Stimulated activated CD4-positive, alpha-beta T cell treated with anti-CD3 and anti-CD28 coated beads, Interleukin-2, amount 100 ng/mL, for 48 hours (primary cell): ENCODE measurements at places on chromosomes 2 and 18.

DNA sequence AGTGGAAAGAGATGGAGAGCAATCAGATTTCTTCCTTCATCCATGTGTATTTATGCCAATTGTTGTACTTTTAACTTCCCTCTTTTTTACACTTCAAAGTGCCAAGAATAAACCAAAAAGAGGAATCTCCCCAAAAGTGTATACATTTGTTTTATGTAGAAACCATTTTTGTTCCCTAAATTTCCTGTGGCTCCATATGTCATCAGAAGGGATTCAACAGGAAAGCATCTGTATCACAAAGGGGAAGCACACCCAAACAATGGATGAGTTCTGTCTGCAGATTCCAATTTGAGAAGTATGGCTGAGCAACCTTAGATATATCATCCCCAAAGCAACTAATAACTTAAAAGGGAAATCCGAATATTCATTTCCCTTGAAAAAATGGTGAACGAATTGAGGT is 275.0 kb downstream of the MREG start:
- no peak for DNase-seq

DNA sequence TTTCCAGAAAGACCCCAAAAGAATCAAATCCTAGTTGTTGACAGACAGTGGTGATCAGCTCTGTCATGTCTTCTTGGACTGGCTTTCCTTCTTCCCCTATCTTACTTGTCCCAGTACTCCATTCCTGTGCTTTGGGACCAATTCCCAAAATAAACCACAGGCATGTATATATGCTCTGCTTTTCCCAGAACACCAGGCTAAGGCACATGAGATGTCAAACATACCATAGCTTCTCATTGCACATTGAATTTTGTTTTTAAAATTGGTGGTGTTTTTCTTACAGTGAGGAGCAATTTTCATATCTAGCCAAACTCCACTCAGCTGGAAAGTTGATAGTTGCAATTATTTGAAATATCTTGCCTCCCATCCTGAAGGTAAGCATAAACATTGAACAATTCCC is 88.9 kb upstream of the RGPD4 start:
- DNase-seq = no peak

GRCh38 chr2:41736105-41736567 is 311.7 kb upstream of the PKDCC start:
- no peak for DNase-seq

DNA sequence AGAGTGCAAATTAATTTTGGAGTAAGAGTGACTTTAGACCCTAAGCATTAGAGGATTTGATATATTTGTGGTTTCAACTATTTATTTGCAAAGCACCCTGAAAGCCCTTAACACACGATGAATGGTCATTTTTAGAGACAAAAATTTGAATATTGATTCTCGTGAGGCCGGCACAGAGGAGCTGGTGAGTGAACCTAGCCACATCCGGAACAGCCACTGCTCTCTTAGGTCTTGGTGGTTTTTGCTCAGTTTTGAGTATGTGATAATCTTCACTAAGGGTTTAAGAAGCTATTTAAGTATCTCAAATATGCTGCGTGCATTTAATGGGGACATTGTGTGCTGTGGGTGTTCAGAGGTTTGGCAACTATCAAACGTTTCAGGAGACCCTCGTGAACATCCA is 204.8 kb downstream of the TSN start:
- DNase-seq = no peak

DNA sequence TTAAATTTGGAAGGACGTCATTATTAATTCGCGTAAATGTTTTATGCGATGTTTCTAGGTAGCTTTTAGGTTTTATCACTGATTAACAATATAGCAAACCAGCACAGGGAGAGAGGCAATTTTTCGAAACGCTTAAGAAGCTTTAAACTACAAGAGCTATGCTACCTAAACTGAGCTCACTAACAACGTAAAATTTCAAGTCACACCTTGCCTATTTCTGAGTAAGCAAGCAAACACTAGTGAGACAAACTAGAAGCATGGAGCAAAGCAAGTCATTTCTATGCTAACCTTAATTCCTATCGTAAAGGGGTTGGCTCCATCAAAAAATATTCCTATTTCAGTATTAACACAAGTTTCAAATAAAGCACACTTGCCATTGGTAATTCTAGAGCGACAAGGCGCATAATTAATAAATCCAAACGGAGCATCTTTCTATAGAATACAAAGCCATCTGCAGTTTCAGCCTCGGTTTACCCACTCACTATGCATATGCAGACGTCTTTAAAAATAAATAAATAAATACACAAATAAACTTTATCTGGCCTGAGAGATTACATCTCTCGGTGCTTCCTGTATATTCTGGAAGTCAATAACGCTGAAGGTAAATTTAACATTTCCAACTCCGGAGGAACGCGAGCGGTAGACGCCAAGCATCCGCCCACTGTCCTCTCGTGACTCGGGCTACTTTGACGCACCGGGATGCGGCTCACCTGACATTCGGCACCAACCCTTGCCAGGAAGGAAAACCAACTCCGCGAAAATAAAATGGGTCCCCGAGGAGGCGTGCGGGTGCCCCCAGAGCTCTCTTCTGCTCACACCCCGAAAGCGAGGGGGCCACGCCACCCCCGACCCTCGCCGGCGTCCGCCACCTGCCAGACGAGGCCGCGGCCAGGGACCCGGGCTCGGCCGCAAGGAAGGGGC is 947 bp downstream of the ITSN2 start:
- DNase-seq = peak; percentile 42

GRCh38 chr2:187644486-187644885 is 90.3 kb upstream of the TFPI start:
- DNase-seq = no peak

- no peak for DNase-seq
Measured at GRCh38 chr18:8865934-8866333, 160.6 kb downstream of the MTCL1 start.

GRCh38 chr2:189104934-189105333 is 74.6 kb downstream of the COL5A2 start:
- DNase-seq = no peak

- no peak for DNase-seq
Measured at GRCh38 chr18:24725644-24726415, 265.4 kb downstream of the HRH4 start.

DNA sequence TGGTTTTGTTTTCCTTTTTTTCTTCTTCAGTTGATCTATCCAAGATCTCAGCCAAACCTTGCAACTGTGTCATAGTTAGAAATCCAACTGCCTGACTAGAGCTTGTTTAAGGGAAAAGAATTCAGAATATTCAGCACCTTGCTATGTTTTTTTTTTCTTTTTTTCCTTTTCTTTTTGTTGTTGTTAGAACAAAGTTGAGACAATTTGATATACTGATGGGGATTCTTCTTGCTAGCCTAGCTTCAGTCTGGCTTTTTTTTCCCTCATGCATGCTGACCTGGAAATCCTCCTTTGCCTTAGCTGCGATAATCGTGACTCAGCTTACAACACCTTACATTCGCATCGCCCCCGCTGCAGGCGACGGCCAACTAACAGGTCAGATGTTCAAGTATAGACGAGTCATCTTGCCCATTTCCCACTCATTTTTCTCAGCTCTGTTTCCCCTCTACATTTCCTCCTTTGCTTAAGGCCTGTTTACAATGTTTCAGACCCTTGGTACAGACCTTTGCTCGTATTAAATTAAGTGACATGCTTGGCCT is 487.2 kb upstream of the RAB12 start:
- no peak for DNase-seq

DNA sequence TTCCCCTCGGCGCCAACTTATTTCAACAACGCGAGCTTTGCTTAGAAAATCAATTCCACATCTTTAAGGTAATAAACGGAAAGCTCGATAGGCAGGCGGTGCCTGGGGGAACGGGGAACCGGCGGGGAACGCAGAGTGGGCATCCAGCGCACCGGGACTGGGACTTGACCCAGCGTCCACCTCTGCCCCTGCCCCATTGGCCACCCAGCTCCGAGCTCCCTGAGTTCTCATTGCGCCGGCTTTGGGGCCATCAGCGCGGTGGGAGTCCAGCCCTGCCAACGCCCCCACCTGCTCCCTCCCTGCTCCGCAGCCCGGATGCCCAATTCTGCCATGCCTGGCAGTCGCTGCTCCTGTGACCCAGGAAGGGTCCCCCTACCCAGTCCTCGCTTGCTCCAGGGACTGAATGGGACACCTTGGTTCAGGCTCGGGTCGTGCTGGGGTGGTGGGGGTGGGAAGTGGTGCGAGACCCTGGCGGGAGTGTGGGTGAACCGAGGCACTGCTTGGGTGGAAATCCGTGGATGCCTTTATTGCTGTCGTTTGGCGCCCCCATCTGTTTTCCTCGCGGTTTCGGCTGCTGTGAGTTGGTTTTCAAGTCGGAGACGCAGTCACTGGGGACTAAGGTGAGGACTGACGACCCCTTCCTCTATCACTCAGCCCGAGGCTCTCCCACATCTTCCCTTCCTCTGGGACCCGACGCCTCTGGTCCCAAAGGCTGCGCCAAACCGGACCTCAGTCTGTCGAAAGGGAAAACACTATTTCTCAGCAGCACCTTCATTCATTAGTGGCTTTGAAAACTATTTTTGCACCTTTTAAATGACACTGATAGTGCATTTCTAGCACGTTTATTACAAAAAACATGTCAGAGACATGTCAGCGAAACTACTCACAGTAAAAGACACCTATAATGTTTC is 2.4 kb upstream of the EVX2 start:
- no peak for DNase-seq

DNA sequence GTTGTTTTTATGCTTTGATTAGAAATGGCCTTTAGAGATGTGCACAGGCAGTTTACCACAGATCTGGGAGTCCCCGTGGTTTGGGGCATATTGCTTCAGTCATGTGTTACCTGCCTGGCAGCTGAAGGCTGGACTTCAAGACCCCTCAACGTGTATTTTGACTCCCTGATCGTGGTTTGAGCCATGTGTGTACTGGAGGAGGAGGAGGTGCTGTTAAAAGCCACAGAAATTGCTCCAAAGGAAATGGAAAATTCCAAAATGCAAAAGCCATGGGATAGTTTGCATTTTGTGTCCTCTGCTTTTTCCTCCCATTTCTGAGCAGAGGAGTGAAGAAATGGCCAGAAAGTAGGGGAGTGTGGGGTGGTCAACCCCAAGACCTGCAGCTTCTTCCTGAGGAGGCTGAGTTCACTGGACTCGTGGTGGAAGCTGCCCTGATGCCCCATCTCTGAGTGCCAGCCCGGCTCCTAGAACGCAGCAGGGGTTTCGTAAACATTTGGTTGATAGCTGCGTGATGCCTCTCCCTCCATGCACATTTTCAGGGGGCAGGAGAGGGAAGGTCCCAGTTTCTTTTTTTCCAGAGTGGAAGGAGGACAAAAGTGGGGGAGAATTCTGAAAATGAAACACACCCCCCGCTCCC is 45.7 kb downstream of the ITGB1BP1 start:
- DNase-seq = no peak

GRCh38 chr2:25105336-25106085 is 62.9 kb downstream of the POMC start:
- no peak for DNase-seq

- no peak for DNase-seq
Measured at GRCh38 chr18:46262856-46263255, 158.7 kb downstream of the HAUS1 start.

- DNase-seq = no peak
Measured at GRCh38 chr18:24276994-24277393, 120.6 kb downstream of the OSBPL1A start.

GRCh38 chr2:142983174-142983573 is 105.7 kb downstream of the KYNU start:
- no peak for DNase-seq

GRCh38 chr2:213004197-213004821 is 147.1 kb downstream of the IKZF2 start:
- no peak for DNase-seq

GRCh38 chr18:34522603-34523002 is 187.5 kb upstream of the DTNA start:
- no peak for DNase-seq

- no peak for DNase-seq
Measured at GRCh38 chr2:170369228-170369627, 191.3 kb downstream of the MYO3B start.

DNA sequence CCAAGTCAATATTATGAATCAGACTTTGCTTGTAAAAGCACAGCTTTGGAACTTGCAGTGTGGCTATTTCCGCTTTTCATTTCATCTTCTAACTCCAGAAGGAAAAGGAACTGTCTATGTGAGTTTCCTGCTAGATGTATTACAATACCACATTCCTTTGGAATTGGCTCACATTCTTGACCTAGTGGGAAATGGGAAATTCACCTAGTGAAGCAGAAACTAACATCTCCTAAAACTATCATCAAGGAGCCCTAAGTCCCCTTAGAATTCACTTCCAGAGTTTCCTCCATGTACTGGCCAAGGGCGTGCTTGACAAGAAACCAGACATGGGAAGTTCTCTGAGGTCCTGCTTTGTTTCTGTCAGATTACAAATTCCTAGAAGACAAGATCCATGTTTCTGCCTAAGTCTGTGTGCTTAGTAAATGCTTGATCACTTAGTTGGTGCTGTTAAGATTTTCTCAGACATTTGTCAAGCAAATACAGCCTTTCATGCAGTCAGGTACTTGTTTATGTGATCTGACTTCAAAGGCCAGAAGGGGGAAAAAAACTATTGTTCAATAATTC is 275.7 kb upstream of the FN1 start:
- no peak for DNase-seq

DNA sequence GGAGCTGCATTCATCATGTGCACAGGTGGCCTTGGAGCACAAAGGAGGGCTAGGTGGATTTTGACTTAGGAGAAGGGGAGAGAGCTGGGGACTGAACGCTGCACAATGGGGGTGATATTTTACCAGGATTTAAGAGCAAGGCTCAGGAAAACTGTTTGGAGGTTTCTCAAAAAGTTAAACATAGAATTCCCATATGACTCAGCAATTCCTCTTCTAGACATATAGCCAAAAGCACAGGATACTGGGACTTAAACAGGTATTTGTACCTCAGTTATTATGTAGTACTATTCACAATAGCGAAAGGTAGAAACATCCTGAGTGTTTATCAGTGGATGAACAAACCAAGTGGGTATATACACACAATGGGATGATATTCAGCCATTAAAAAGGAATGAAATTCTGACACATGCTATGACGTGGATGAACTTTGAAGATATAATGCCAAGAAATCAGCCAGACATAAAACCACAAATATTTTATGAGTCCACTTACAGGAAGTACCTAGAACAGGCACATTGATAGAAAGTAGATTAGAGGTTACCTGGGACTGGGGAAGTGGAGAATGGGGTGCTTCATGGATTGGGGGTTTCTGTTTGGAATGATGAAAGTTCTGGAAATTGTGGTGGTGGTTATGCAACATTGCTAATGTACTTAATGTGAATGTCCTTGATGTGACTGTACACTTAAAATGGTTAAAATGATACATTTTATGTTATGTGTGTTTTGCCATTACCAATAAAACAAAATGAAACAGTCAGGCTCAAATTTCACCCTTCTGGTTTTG is 216.9 kb downstream of the HAUS1 start:
- DNase-seq = no peak

- no peak for DNase-seq
Measured at GRCh38 chr2:153971855-153972254, 100.1 kb downstream of the GALNT13 start.

GRCh38 chr2:196729418-196729817 is 70.1 kb downstream of the GTF3C3 start:
- DNase-seq = no peak

- DNase-seq = no peak
Measured at GRCh38 chr2:232368311-232368731, 10.2 kb upstream of the ALPP start.
